ENCODE measurements at places on chromosomes 12 and 14.

DNA sequence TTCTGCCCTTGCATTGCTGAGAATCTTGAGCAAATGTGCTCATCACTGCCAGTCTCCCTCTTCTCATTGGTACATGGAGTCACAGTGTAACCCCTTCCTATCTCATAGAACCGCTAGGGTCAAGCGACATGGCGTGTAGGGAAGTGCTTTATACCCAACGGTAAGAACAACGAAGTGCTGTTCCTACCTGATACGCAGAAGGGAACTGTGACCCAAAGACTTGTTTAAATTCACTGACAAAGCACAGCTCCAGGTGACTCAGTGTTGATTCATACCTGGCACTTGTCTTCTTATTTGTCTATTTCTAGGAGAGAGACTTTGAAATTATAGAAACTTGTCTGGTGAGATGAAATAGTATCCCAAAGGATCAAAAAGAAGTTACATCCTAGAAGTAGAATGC lies 53.7 kb downstream of the FBXL14 start:
- DNase-seq, result no peak

DNA sequence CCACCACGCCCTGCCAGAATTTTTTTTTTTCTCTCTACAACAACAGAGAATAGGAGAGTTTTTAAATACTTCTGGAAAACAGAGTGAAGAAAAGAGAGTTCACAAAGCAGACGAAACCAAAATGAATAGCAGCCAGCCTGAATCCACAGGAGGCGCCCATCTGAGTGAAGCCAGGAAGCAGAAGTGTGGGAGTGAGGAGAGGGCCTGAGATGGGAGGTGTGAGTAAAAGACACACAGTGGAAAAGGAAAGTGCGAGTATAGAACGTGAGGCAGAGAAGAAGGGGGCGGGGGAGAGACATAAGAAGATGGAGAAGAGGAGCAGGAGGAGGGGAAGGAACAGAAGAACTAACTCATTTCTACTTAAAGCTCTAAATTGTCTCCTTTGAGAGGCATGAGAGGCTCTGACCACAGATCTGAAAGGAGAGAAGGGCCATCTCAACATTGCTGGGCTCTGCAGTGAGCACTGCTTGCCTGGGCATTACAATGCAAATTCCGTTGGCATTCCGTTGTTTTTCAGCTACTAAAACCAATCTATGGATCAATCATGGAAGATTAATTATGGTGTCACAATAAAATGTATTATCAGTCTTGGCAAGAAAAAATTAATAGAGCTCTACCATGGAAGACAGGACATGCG lies 140.1 kb upstream of the CPSF6 start:
- DNase-seq, result no peak

- no peak for DNase-seq
These were observed 271.6 kb downstream of the CACNA1C start for GRCh38 chr12:2324387-2324786.

- DNase-seq, result no peak
These were observed 49.4 kb downstream of the LTBP2 start for GRCh38 chr14:74562515-74563232.

DNA sequence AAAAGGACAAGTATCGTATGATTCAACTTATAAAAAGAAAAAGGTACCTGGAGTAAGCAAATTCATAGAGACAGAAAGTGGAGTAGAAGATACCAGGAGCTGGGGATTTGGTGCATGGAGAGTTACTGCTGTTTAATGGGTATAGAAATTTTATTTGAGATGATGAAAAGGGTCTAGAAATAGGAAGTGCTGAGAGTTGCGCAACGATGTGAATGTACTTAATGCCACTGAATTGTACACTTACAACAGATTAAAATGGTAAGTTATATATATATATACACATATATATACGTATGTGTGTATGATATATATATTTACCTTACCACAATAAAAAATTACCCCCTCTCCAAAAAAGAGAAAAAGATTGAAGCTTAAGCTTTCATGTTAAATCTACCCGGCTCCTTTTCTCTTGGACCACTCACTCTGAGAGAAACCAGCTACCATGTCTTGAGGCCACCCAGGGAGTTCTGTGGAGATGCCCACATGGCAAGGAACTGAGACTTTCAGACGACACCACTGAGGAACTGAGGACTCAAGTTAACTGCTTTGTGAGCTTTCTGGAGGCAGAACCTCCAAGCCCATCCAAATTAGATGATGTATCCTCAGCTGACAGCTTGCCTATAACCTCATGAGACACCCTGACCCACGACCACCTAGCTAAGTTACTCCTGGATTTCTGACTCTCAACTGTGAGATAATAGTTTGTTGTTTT lies 130.0 kb upstream of the BTG1 start:
- DNase-seq, result no peak

GRCh38 chr14:68137704-68138619 lies 318.4 kb downstream of the RAD51B start:
- peak; percentile 36 for DNase-seq

GRCh38 chr14:70156592-70156991 lies 32.2 kb downstream of the SLC8A3 start:
- DNase-seq, result no peak

- no peak for DNase-seq
These were observed 389.8 kb downstream of the ETNK1 start for GRCh38 chr12:23014749-23015148.

DNA sequence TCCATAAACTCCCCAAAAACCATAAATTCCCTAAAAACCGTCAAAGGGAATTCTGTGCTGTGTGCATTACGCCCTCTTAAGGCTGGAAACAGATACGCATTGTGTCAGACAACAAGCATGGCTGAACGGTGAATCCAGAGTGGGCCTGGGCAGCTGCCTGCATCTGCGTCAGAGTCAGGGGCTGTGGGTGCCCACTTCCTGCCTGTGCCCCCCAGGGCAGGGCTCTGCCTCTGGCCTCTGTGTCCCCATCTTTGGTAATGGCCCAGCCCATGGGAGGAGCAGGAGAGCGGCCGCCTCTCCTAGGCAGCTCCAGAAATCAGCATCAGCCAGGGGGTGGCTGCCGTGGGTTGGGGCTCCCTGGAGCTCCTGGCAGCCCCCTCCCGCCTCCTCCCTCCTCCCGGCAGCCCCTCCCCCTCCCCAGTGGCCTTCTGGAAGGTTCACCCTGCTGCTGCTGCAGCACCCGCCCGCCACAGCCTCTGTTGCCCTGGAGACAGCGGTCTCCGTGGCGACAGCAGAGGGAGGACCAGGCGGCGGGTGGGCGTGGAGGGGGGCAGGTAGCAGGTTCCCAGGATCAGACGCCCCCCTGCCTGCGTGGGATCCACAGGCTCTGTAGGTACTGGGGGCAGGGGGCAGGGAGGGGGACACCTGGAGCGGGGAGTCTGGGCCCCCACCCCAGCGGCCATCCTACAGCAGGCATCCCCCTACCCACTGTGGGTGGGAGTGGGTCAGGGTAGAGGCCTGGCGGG lies 5.9 kb downstream of the MMP17 start:
- peak; percentile 17 for DNase-seq

DNA sequence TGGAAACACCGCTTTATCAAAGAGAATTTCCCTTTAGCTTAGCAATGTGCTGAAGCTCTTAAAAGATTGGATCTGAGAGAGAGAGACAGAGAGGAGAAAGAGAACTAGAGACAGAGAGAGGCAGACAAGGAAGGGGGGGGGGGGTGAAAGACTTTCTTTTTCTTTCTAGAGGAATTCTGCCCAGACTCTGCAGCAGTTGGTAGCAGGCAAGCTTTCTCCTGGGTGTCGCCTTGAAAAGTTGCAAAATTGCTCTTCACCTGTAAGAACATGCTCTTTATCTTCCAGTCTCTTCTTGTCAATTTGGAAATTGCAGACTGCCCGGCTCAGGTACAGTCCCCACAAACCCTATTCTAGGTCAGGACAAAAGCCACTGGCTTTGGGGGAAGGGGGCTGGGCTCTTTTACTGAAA lies 2.9 kb upstream of the OTX2 start:
- no peak for DNase-seq

DNA sequence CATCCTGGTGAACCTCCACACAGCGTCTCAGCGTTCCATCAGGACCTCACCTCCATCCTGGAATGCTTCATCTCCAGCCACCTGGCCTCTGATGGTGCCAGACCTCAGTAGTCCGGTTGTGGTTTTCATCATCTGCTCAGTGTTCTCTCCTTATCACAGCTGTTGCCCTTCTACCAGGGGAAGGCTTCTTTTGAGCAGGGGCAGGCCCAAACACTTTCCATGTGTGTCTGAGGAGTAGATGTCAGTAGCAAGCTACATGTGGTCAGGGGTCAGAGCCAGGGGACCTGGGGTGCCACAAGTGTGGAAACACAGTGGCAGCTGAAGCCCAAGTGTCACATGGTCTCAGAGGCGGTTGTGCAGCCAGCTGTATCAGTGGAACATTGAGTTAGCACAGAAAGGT lies 30.2 kb upstream of the FGD4 start:
- DNase-seq, result no peak

DNA sequence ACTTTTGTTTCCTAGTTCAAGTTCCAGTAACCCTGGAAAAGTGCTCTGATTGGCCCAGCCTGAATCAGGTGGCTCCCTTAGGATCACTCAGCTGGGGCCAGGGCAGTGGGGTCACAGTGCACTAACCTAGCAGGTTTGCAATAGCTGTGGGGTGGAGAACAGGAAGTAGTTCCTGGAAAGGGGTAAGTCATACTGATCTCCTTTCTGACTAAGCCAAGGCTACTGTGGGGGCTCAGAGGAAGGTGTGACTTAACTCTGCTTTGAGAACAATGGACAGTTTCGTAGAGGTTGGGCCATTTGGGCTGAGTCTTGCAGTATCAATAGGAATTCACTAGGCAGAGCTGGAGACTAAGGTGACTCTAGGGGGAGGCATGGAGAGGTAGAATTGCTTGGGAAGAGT lies 89.4 kb downstream of the KIF26A start:
- DNase-seq, result peak; percentile 91

GRCh38 chr14:49950275-49951228 lies 57.7 kb downstream of the ARF6 start:
- no peak for DNase-seq

GRCh38 chr12:98606359-98606988 lies 13.0 kb downstream of the SLC25A3 start:
- DNase-seq, result no peak

- no peak for DNase-seq
These were observed 172.0 kb upstream of the VASH1 start for GRCh38 chr14:76589246-76589645.

DNA sequence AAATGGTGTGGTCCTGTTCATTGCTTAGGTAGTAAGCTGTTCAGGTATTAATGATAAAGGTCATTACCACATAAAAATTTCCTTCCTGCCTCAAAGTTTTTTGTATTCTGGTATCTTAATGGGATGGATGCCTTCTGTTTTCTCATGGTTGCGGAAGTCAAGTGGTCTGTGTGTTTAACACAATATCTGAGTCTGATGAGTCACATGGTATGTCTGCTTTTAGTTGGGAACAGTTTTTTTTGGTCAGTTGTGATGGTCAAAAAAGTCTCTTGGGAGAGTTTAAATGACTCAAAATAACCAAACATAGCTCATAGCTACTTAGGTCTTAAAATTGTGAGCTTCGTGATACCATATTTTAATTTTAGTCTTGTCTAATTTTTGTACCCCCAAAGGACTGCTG lies 40.7 kb downstream of the STK38L start:
- DNase-seq, result peak; percentile 87

DNA sequence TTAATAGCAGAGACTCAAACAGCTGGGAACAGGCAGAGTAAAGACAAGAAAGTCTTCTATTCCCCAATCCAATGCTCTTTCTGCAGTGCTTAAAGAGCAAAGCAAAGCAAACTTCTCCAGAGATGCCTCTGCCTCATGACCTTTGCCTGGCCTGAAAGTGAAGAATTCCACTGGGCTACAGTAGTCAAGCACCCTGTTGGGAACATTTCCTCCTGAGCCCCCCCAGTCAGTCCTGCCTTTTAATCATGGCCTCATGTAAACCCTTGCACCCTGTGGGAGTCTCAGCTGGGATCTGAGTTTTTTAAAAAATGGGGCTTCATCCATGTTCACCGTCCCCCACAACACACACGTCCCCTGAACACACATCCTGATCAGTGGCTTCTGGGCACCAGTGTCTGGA lies 62.7 kb upstream of the TSPAN11 start:
- DNase-seq, result no peak

GRCh38 chr12:102390068-102390467 lies 90.3 kb downstream of the IGF1 start:
- no peak for DNase-seq

DNA sequence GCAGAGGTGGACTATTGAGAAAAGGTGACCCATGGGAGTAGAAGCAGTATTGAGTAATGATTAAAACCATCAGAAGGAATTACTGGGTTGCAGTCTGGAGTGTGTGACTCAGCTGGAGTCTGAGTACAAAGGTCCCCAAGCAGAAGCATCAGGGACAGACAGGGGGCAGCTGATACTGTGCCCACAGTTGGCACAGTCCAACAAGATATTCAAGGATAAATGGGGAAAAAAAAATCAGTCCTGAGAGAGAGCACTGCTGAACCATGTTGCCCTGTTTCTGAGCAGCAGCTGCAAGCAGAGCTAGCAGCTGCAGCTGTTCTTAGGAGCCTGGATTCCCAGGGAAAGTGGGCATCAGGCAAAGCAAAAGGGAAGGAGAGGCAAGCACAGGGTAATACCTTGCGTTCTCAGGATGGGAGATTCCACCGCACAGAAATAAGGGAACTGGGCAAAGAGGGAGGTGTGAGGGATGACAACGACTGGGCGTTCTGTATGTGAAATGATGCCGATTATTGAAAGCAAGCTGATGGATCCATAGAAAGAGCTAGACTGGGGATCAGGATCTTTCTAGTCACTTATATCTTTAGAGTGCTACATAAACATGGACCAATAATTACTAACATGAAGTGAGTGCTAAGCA lies 17.7 kb downstream of the NEUROD4 start:
- DNase-seq, result no peak

GRCh38 chr12:56053407-56053893 lies 11.7 kb downstream of the RPS26 start:
- no peak for DNase-seq

- no peak for DNase-seq
These were observed 20.3 kb downstream of the HVCN1 start for GRCh38 chr12:110668480-110669192.

DNA sequence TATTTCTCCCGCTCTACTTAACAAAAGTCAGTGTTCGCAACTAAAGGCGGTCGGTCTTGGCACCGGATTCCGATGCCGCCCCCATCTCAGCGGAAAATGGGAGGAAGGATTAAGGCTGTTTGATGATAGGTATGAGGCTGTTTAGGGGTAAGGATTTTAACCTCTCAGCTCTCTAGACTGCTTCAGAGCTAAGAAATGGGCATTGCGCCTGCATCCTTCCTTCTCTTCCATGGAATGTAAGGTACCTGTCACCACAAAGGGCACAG lies 1.4 kb downstream of the COCH start:
- no peak for DNase-seq

DNA sequence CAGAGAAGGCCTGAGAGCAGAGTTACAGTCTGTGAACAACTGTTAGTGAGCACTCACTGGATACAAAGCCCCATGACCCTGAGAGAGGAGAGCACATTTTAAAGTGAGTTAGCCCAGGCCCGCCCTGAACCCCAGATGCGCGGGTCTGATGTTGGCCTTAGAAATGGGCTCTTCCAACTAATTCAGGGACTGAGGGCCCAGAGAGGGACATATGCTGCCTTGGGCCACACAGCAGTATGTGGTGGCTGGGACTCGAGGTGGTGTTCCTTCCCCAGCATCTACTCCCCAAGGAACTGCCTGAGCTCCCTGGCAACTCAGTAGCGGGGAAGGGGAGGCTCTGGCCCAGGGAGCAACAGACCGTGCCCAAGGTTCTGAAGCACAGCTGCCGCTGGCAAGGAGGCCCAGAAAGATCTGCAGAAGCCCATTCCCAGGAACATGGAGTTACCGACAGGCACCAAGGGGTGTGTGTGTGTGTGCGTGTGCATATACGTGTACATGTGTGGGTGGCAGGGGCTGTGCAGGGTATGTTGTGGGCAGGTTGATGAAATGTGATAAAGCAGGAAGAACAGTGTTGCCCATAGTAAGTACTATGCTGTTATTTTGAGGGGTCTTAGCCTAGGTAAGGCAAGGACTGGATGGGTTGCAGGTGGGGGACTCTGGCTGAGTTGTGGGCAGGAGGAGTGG lies 40.5 kb downstream of the KRT80 start:
- DNase-seq, result no peak
